ENCODE measurements at places on chromosomes 1 and 21.

DNA sequence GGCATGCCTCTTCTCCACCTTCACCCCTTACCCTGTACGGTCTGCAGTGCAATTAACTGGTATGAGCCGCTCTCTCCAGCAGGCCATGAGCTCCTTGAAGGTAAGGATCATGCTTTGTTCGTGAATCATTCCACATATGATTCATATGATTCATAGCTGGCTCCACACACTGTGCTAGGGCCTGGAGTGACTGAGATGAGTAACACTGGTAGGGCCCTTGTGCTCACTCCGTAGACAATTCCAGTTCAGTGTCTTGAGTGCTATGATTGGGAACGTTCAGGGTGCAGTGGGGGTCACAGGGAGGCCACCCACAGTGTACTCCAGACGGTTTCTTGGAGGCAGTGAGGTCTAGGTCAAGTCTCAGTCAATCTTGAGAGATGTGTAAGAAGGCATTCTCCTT is 239.8 kb downstream of the LMX1A start:
- peak; percentile 54 for DNase-seq

GRCh38 chr1:10236405-10237156 is 26.2 kb downstream of the KIF1B start:
- DNase-seq, result peak; percentile 82

DNA sequence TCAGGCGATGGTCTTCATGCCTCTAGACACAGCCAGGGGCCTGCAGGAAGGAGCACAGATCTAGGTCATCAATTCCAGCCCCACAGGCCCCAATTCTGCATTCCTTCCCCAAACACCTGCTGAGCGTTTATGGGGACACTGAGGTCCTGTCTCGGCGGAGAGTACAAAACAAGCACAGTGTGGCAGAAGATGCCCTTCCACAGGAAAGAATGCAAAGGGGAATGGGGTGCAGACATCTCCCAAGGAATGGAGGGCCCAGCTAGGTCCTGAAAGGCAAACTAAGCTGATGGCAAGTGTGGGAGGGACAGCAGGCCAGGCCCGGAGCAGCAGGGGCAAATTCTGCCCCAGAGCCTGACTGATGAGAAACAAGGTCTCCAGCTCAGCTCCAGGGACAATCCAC is 3.5 kb upstream of the S100A8 start:
- DNase-seq, result no peak

DNA sequence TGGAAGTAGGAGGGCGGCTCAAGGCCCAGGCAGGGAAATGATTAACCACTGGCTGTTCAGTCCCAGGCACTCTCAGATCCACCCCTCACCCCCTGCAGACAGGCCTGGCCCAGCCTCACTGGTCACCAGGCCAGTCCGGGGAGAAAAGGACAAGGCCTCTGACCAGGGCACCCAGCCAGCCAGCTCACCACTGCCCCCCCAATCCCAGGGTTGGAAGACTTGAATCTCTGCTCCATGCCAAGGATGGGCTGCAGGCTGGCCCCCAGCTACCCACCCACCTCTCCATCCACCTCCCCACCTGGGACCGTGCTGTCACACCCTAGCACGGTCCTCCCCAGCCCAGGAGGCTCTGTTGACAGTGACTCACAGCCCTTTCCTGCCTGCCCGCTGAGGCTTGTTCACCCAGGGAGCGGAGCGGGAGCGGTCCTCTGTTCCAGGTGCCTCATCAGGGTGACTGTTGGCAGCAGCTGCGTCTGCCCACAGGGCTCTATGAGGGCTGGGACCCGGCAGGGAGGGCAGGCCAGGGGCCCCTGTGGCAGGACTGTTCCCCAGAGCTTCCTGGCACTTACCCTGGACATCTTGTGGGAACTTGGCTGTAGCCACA is 2.2 kb downstream of the LAD1 start:
- no peak for DNase-seq

DNA sequence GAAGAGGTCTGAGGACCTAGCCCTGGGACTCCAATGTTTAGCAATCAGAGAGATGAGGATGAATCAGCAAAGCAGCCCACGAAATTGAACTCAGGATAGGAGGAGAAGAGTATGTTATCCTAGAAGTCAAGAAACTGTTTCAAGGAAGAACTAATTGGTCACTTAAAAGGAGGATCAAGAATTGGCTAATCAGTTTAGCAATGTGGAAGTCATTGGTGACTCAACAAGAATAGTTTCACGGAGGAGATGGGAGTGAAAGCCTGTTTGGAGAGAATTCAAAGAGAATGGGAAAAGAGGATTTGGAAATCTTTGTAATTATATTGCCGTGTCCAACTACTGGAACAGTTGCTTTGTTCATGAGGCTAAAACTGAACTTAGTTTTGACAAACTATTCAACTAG is 7.4 kb downstream of the HMCN1 start:
- DNase-seq, result no peak

DNA sequence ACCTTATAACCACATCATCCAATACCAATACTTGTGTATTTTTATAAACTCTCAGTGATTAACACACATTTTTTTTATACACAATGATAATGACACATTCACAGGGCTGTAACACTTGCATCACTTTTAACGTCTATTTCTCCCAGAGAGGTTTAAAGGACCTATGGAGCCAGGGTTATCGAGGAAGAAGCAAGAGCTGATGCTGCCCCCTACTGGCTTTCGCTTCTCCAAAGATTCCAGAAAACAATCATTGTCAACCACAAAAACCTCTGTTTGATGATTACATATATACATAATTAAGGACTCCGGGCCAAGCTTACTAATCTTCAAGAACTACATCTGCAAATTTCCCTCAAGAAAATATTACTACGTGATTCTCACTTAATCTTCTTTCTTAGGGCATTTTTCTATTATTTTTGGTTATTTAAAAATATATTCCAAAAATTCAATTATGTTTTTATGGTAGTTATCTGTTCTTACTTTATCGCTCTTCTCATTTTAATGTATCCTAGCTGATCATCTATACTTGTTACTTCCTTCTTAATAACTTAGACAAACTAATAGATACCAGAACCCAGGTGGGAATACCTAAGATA is 214.5 kb downstream of the VAV3 start:
- DNase-seq, result peak; percentile 44

DNA sequence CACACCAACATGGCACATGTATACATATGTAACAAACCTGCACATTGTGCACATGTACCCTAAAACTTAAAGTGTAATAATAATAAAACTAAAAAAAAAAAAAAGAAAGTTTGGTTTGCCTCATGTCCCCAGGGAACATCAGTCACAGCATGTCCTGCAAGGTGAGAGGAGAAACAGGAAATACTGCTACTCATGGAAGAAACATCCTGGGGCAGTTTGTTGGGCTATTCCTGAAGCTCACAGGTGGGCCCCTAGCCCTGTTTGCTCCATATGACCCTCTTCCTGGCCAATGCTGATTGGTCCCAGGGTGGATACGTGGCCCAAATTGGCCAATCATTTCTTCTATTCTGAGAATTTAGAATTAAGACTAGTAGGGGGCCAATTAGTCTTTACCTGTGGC is 103.4 kb upstream of the ADAR start:
- no peak for DNase-seq

DNA sequence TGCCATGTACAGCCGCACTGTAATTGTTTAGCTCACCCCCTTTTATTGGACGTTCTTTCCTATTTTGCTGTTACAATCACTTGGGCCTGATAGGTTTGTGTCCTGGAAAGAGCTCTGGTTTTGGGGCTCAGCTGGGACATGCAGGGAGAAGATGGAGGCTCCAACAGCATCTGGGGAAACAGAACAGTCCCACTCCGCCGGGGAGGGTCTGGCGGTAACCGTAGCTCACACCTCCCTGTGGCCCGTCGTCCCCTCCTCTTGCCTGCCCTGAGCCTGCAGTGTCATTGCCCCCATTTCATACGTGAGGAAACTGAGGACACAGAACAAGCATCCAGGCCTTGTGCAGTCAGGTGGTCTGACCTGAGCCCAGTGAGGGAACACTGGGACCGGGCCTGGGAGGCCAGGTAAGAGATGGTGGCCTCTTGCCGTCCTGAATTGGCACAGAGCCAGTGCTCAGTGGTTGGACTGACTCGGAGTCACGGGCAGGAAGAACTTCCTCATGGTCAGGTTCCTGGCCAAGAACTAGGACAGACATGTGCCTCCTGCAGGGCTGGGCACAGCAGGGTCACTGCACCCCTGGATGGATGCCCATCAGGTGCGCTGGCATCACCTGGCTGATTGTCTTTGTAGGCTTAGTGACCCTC is 41.8 kb downstream of the S100B start:
- DNase-seq, result no peak

- no peak for DNase-seq
These were observed 21.9 kb upstream of the LSM10 start for GRCh38 chr1:36419569-36419968.

- DNase-seq, result no peak
These were observed 79.3 kb downstream of the ADARB1 start for GRCh38 chr21:45153358-45154318.

DNA sequence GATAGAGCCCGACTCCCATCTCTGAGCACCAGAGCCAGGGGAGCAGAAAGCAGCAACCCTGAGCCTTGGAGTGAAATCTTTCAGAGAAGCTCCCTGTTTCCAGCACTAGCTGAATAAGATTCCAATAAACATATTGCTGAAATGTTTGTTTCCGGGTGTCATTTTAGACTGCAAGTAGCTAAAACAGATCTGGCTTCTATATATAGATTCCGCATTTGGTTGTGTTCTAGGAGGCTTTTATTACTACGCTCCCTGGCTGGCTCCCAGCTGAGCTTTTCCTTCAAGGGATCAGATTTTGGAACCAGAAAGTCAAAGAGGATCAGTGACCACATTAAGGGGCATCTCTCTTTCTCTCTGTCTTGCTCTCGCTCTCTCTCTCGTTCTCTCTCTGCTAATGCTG is 88.2 kb downstream of the PAPPA2 start:
- DNase-seq, result peak; percentile 57

DNA sequence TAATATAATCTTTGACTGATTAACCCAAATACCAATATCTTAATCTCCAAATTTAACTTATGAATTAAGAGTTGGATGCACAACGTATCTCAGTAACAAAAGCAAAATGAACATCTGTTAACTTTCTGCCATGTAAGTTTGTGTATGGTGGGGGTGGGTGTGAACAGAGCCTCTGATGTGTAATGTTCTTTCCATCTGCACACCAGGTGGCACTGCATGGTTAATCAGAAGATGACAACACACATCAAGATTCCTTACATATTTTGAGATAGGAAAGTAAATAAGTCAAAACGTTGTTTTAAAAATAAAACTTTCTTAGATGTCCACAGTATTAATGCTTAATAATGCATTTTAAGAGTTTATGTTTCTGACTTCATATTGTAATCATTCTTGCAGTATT is 251.9 kb downstream of the DPYD start:
- no peak for DNase-seq
